ENCODE measurements at places on chromosomes 11 and 22.

- no peak for DNase-seq
Measured at GRCh38 chr22:36335621-36336020, 52.1 kb downstream of the MYH9 start.

DNA sequence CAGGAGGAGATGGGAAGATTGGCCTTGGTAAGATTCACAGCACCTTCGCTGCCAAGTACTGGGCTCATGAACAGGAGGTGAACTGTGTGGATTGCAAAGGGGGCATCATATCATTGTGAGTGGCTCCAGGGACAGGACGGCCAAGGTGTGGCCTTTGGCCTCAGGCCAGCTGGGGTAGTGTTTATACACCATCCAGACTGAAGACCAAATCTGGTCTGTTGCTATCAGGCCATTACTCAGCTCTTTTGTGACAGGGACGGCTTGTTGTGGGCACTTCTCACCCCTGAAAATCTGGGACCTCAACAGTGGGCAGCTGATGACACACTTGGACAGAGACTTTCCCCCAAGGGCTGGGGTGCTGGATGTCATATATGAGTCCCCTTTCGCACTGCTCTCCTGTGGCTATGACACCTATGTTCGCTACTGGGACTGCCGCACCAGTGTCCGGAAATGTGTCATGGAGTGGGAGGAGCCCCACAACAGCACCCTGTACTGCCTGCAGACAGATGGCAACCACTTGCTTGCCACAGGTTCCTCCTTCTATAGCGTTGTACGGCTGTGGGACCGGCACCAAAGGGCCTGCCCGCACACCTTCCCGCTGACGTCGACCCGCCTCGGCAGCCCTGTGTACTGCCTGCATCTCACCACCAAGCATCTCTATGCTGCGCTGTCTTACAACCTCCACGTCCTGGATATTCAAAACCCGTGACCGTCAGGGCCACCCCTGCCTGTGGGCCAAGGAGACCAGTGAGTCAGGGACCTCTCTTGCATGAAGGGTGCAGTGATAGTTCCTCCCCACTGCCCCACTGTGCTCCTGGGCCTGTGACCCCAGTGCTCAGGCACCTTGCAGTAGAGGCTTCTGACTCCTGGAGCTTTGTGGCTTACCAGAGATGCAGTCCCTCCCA, 83.6 kb downstream of the BCR start:
- DNase-seq: peak; percentile 14

DNA sequence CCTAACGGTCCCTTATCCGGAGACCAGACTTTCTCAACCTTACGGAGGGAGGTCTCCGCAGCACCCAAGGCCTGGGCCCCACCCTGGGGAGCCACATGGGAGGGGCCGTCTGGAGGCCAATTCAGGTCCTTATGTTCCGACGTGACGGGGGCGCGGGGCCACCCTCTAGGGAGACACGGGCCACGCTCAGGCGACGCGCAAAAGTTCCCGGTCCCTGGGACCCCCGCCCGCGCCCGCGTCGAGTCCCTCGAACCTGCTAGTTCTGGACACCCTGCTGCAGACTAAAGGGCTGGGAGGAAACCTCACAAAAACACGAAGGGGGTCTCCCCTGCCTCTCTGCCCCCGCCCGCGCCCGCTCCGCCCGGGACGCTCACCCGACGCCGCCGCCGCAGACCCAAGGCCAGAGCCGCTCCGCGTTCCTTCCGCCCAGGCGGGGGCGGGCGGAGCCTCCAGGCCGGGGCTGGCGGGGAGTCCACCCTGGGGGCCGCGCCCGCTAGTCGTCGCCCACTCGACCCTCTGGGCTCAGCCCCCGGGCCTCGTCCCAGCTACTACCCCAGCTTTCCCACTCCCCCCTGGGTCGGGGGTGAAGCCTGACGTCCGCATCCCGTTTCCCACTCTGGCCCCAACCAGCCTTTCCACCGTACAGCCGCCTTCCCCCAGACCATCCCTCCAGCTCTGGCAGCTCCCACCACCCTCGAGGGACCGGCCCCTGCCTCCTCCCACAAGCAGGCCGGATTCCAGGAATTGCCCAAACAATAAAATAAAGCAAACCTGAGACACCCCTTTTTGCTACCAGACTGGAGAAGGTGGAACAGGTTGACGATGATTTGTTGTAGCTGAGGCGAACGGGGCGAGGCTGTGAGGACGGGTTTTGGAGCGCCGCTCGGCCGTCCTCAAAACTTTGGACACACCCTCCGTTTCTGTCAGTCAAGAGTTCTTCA, 2.7 kb downstream of the RNH1 start:
- peak; percentile 93 for DNase-seq

DNA sequence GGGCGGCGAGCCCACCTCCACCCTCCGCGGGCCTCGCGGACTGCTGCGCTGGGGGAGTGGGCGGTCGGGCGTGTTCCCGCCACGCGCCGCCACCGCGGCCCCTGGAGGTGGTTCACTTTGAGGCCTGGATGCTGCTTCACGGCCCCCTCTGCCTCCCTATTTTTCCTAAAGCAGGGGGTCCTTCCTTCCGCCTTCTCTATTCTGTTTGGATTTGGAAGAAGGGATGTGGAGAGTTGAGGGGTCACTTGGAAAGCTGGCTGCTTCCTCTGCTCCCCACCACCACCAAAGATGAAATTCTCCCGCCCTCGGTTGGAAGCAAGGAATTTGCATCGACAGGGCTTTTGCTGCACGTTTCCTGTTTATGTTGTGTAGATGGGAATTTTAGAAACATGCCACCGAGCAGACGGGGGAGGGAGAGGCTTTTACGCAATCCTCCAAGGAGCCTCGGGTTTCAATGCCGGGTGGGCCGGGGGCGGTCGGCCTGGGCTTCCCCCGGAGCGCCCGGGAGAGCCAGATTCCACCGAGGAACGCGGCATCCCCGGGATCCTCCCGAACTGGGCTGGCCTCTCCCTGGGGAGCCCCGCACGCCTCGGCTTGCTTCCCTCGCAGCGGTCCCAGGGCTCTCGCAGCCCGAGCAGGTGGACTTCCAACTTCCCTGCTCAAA, 403 bp upstream of the SBF2 start:
- peak; percentile 51 for DNase-seq

GRCh38 chr11:114354076-114354475, 46.2 kb downstream of the C11orf71 start:
- no peak for DNase-seq

GRCh38 chr22:21926728-21927127, 25.9 kb downstream of the PPM1F start:
- DNase-seq: no peak

- no peak for DNase-seq
Measured at GRCh38 chr11:79960461-79960860, 519.6 kb upstream of the TENM4 start.

- peak; percentile 23 for DNase-seq
Measured at GRCh38 chr11:121595717-121596161, 143.0 kb upstream of the SORL1-AS1 start.

GRCh38 chr11:131063638-131064037, 147.4 kb upstream of the SNX19 start:
- DNase-seq: no peak

DNA sequence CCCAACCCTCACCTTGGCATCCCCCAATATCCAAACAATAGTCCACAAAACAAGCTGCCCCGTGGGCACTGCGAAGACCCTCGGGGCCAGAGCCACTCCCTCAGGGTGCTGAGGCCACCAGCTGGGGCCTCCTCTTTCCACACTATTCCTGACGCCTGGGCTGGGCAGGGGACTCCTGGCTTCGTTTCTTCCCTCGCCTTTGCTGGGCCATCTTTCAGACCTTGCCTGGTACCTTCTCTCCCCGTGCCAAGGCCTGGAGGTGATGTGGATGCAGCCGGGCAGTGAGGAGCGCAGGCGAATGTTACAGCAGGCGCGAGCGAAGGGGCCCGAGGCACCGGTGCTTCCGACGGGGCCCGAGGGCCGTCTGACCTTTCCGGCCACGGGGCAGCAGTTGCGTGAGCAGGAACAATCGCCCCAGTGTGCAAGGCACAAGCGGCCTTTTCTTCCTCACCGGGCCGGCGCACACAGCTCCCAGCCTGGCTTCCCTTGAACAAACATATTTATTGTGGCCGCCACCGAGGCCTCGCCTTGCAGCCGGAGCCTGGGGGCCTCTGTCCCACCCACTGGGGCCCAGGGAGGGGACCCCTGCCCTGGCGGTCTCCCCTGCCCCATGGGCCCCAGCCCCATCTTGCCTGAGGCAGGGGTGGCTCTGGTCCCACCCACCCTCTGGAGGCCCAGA, 32.6 kb upstream of the KCNQ1OT1 start:
- DNase-seq: no peak
